ENCODE measurements at places on chromosomes 11 and 22.

DNA sequence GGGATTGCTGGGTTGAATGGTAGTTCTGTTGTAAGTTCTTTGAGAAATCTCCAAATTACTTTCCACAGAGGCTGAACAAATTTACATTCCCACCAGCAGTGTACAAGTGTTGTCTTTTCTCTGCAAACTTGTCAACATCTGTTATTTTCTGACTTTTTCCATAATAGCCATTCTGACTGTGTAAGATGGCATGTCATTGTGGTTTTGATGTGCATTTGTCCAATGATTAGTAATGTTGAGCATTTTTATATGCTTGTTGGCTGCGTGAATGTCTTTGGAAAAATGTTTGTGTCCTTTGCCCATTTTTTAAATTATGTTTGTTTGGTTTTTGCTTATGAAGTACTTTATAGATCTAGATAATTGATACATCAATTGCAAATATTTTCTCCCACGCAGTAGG lies 1025.0 kb downstream of the JRKL start:
- no peak for DNase-seq

GRCh38 chr22:27501191-27501936 lies 300.2 kb downstream of the MN1 start:
- no peak for DNase-seq

- DNase-seq, result peak; percentile 51
Measured at GRCh38 chr22:36486619-36487384, 5.4 kb upstream of the TXN2 start.

DNA sequence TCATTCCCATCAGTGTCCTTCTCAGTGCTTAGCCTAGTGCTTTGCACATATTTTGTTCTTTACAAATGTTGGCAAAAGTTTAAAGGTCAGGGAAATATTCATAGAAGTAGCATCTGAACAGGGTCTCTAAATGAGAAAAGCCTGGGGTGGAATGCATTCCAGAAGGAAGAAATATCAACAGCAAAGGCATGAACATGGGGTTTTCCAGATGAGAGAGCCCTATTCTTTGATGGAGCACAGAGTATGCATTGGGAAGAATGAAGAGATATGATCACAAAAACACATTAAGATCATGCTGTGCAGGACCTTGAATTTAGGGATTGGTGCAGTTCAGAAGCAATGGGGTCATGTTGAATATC lies 140.2 kb downstream of the SNX19 start:
- no peak for DNase-seq

DNA sequence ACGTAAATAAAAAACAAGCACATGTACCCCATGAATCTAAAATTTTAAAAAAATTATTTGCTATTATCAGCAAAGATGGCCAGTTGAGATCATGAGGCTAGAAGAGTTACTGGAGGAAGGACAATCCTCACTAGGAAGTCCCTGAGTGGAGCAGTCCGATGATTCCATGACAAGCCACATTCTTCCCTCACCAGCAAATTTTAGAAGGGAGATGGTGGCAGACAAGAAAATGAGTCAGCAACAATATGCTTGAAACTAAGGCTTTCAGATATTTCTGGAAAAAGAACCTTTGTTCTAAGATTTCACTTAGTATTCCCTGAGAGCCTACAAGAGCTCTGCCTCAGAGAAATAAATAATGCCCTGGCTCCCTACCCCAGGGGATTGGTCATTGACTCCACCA lies 34.9 kb downstream of the P4HA3 start:
- DNase-seq, result no peak

DNA sequence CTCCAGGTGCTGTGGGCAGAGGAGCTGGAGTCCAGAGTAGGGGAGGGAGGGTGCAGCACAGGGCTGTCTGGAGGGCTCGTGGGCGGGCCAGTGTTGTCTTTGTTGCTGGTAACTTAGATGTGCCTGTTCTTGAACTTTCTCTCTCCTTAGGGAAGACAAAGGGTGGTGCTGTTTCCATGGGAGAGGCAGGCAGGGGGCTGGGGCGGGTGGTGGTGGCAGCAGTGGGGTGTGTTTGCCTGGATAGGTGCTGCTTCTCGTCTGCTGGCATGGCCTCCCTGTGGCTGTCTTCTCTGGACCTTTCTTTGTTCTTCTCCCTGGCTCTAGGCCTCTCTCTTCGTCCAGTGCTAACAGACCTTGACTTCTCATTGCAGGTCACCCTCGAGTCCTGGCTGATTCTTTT lies 8.5 kb downstream of the SIDT2 start:
- DNase-seq, result no peak

- no peak for DNase-seq
Measured at GRCh38 chr11:67282155-67282875, 6.8 kb upstream of the ANKRD13D start.

- DNase-seq, result no peak
Measured at GRCh38 chr11:10080138-10080537, 213.9 kb downstream of the SBF2 start.

DNA sequence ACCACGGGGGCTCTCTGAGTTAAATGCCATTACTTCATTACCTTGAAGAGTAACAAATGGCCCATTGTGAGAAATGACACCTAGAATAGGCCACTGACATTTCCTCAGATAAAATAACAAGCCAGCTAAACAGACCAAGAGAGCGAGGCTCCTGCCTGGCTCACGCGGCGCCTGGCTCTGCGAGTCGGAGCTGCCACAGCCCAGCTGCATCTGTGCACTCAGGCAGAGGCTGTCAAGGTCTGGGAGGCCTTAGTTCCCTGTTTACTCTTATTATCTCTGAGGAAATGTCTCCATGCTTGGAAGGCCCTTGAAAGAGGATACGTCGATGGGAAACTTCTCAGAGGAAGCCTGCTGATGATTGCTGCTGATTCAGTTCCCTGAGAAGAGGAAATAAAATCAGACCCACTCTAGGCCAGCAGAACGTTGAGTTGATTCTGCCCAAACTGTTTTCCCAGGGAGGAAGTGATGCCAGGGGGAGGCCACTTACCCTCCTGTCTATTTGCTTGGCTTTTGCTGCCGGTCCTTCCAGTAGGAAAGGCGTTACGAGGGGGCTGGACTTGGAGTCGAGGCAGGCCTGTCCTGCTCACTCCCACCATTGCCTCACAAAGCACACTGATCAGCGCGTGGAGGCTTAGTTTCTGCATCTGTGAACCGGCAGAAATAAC lies 208.8 kb downstream of the TBC1D22A start:
- DNase-seq, result no peak

- DNase-seq, result no peak
Measured at GRCh38 chr11:11396301-11397035, 43.4 kb upstream of the CSNK2A3 start.

DNA sequence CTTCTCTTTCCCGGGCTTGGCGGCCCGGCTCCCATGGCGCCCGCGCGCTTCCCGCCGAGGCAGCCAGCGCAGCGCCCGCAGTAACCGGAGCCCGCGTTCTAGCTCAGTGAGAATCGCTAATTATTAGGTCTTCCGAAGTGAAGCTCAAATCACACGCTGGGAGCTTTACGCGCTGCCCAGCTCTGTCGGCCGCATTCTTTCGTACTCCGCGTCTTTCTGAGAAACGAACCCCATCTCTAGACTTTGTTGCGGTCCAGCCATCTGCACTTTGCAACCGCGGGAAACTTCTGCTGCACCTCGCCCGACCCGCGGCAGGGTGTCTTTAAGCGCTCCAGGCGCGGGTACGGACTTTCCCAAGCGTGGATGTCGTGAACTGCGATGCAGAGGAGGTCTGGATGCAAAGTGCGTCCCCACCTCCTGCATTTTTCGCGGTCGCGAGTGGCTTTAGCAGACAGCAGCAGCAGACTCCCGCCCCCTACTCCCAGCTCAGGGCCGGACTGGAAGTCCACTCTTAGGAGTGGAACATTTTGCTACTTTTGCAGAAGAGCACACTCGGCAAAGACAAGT lies 6.0 kb upstream of the PAX6 start:
- DNase-seq, result peak; percentile 58

- DNase-seq, result no peak
Measured at GRCh38 chr11:6356503-6357055, 33.7 kb upstream of the SMPD1 start.

Data from Jurkat, Clone E6-1 (cell line).